ENCODE measurements at places on chromosomes 7 and 10.

DNA sequence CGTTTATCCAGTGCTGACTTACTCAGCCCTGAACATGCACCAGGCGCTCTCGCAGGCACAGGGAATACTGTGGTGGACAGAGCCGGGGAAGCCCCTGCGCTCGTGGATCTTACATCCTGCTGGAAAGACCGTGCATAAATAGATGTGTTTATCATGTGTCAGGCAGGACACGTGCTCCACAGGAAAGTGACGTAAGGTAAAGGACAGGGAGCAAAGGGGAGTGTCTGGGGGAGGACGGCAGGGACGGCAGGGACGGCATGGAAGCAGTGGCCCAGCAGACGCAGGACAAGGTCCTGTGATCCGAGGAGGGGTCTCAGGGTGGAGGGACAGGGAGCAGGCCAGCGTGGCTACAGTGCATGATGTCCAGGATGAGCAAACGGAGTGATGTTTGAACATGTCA lies 410.5 kb downstream of the PAXIP1 start:
- no peak for DNase-seq

DNA sequence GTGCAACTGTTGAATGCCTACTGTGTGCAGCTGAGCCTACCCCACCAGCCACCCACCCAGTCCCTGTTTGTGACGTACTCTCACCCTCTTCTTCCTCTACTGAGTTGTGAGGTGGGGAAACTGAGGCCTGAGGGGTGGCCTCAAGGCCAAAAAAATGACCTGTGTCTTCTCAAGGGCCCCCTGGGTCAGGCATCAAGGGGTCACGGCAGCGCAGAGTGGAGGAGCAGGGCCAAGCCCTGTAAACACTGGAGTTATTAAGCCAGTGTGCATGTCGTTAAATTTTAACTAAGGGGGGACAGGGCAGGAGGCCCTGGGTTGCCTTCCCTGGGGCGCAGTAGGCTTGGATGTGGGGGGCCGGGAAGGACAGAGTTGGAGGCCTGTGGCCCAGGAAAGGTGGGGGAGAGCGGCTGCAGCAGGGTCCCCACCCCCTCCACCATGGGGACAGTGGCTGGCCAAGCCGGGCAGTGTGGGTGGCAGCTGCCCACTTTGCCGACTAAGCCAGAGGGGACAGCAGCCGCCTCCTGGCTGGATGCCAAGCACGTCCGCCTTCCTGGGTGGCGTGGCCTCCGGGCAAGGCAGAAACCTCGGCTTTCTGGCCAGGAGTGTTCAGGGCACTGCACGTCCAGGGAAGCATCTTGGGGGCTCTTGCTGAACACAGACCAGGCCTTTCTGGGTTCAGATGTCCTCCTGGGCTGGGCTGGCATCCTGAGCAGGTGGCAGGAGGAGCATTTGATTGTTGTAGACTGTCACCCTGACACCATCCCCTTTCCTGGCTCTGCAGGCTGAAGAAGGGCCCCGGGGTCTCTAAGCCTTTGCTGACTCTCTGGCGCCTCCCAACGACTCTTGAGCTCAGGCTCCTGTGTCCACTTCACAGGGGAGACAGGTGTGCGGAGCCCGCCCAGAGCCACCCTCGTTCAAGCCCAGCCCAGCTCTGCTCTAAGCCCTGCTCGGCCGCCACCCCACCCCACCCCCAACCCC lies 1.9 kb downstream of the SLC29A4 start:
- DNase-seq = peak; percentile 76

DNA sequence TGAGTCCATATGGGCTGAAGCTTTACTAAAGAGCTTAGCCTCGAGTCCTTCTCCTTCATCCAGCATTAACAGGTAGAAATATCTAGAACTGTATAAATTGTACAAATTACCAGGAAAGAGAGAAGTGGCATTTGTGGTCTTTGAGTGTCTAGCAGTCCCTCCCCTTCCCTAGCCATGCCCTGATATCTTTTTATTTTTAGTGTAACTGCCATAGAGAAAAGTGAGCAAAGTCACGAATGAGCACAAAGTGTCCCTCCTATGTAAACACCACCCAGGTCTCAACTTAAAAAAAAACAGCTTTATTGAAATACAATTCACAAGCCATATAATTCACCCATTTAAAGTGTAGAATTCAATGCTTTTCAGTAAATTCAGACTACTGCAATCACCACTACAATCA lies 339.0 kb upstream of the ZMIZ1 start:
- DNase-seq = no peak

GRCh38 chr10:118610577-118610976 lies 15.1 kb upstream of the PRLHR start:
- no peak for DNase-seq

GRCh38 chr10:128072941-128073645 lies 53.1 kb downstream of the MKI67 start:
- DNase-seq = no peak

DNA sequence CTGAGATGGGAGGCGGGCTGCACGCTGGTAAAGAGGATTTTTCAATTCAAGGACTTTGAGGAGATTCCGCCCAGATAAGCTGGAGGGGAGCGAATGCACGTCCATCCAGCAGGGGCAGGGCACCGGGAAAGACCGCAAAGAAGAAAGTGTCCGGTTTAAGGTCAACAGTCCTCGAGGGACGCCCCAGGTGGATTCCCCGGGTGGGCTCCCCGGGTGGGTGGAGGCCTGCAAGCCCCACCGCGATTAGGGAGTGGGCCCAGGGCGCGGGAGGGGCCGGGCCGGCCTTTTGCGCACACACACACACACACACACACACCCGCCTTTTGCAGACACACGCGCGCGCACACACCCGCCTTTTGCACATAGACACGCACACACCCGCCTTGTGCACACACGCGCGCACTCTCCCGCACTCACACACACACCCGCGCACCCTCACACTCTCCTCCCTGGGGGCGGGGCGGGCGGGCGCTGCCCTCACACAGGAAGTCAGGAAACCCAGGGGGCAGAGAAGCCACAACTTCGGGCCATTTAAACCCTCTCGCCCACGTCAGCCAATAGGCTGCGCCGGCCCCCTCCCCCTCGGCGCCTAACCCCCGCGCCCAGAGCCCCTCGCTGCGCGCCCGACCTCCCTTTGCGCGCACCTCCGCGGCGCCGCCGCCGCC lies 615 bp downstream of the ARHGAP12 start:
- no peak for DNase-seq

DNA sequence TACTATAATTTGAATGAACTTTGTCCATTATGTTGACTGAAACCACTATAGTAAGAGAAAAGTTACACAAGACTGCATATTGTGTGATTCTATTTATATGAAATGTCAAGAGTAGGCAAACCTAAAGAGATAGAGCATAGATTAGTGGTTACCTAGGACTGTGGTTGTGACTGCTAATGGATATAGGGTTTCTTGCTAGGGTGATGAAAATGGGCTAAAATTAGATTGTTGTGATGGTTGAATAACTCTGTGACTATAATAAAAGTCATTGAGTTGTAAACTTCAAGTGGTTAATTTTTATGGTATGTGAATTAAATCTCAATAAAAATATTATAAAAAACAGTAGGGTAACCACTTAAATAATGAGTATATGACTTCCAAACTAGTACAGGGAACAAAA lies 142.9 kb upstream of the AHR start:
- DNase-seq = no peak

DNA sequence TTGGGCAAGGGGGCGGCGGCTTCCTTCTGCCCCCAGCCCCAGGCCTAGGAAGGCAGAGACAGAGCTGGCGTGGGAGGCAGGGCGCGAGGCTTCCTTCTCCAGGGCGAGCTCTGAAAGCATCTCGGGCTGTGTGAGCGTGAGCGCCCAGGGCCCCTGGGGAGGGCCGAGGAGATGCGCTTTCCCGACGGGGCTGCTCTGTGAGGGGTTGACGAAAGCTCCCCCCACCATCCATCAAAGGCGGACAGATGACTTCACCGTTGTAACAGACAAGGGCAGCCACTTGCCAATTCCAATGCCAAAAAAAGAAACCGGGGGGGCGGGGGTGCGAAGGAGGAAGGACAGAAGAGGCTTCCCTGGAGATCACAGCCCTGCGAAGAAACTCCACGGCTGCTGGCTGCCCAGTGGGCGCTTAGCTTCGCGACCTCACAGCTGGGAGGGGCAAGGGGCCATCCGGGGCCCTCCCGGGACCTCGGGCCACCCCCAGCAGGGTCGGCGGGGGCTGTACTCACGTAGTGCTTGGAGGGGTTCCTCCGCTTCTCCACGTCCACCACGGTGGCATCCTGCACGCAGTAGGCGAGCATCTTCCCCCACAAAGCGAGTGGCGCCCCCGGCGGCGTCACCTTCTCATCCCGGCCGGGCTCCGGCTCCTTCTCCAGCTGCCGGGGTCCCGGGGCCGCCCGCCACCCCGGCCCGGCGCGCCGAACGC lies 537 bp downstream of the SH3PXD2A start:
- DNase-seq = no peak

- DNase-seq = no peak
Observed at GRCh38 chr10:88127269-88127668, 263.8 kb downstream of the PTEN start.

GRCh38 chr7:138979226-138979979 lies 1.8 kb downstream of the KIAA1549 start:
- no peak for DNase-seq

DNA sequence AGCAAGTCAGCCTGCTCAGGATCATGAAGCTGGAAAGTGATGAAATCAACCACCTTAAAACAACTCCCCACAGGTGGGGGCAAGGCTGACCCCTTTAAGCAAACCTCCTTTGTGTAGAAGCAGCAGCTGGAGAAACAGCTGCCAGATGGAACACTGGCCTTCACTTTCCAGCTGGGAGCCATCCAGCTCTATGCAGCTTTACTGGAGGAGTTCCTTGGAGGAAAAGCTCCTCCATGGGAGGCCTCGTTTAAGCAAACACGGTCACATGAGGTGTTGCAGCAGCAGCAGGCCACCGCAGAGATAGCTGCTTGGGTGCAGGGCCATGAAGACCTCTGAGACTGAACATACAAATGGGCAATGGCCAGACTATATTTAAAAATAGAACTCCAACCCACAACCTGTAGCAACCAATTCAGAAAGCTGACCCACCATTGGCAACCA lies 13.0 kb upstream of the DLG5 start:
- DNase-seq = no peak

DNA sequence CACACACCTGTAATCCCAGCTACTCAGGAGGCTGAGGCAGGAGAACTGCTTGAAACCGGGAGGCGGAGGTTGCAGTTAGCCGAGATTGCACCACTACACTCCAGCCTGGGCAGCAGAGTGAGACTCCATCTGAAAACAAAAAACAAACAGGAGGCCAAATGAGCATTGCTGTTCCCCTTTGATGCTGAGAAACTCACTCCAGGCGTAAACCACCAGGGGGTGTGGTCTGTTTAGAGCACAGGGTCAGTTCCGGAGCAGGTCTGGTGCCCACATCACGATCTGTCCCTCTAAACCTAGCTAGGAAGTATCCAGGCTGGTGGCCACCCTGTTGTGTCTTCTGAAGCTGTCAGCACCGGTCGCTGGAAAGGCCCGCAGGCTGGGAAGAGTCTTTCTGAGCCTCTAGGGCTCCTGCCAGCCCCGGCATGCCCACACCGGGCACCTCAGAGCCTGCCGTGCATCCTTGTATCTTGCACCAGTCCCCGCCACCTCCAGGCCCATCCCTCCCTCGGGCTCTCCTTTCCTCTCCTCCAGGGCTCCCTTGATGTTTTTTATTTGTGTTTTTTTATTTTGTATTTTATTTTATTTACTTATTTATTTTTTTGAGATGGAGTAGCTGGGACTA lies 66.3 kb upstream of the SH2B2 start:
- no peak for DNase-seq

DNA sequence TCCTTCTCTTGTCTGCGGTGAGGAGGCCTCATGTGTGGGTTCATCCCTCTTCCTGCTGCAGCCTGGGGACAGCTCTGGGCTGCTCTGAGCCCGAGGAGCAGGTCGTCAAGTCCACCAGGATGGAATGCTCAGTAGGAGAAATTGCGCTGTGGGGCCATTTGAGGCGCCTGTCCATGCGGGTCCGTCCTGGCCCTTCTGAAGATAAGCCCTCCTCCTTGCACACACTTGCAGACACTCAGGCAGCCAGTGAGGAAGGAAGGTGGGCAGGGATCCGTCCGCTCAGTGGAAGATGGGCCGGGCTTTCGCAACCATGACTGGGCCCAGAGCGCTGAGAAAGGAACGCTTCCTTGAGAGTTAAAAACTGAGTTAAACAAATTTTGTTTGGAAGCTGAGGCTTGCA lies 356.8 kb downstream of the GLRX3 start:
- DNase-seq = no peak

GRCh38 chr7:50359995-50360925 lies 55.7 kb downstream of the IKZF1 start:
- DNase-seq = no peak

DNA sequence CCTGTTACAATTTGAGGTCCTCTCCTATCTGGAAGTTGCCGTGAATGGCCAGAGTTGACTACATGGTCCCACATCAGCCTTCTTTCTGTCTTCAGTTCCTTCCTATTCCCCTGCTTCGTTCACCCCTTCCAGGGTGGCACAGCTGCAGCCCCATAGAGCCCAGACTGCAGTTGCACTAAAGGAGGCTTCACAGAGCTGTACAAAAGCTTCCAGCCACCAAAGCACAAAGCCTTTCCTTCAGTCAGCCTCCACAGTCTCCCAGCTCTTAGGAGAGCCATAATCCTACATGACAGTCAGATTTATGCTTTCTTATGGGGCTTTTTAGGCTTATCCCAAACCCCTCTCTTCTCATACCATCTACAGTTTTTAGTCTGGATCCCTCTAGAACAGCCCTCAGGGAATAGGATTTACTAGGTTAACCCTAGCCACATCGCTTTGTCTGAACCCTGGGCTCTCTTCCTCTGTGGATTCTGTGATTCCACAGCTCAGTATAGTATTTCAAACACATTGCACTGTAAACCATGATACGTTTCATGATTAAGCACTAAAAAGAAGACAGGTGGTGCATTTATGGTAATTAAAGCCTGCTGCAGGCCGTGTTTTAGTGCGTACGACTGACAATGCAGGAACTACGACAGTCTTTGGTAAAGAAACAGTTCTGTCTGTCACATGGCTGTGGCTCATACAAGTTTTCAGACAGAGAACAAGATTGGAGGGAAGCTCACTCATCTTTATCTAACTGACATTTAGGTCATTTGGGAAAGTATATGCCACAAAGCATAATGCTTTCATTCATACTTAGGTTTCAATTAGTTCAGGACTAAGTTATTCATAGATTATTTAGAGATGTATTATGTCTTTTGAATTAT lies 208.3 kb upstream of the KMT2E start:
- no peak for DNase-seq

GRCh38 chr10:112244197-112244596 lies 39.0 kb upstream of the TECTB start:
- no peak for DNase-seq

- DNase-seq = no peak
Observed at GRCh38 chr10:672203-672602, 17.3 kb downstream of the DIP2C start.

- DNase-seq = no peak
Observed at GRCh38 chr7:17963281-17963680, 23.0 kb upstream of the SNX13 start.

DNA sequence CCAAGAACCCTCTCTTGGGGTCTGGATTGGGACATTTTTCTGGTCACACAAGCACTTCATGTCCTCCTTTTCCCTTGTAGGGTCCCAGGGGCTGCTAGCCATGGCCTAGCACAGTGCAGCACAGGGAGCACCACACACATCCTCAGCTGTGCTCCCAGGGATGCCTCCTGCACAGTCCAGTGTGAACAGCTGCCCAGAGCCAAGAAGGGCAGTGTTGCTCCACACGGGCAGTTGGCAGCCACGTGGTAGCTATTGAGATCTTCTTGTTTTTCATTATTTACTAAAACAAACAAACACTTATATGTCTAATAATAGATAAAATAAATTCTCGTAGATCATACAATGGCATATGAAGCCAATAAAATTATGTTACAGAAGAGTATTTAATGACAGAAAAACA lies 13.9 kb upstream of the LANCL2 start:
- DNase-seq = no peak

GRCh38 chr10:24440817-24441797 lies 232.2 kb downstream of the KIAA1217 start:
- no peak for DNase-seq

- DNase-seq = no peak
Observed at GRCh38 chr7:5455175-5455574, 31.5 kb upstream of the TNRC18 start.
